ENCODE measurements at places on chromosomes 1 and 21.

- DNase-seq, result no peak
Measured at GRCh38 chr1:93015590-93015989, 54.3 kb upstream of the DIPK1A start.

DNA sequence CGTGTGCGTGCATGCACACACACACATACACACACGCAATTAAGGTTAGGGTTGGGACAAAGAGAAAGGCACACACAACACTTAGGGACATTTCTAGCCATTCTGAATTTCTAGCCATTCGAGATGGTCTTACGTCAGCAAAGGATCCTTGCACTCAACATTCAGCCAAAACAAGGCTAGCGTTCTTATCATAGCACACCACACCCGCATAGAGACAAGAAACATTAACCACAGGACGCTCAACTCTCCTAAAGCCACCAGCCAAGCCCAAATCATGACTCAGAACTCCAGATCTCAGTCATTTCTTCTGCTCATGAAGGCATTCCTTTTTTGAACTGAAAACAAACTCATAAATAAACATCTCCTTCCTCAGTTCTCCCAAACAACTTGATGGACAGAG is 106.8 kb downstream of the LMO4 start:
- DNase-seq, result no peak

- no peak for DNase-seq
Measured at GRCh38 chr1:210726621-210727020, 397.9 kb downstream of the HHAT start.

DNA sequence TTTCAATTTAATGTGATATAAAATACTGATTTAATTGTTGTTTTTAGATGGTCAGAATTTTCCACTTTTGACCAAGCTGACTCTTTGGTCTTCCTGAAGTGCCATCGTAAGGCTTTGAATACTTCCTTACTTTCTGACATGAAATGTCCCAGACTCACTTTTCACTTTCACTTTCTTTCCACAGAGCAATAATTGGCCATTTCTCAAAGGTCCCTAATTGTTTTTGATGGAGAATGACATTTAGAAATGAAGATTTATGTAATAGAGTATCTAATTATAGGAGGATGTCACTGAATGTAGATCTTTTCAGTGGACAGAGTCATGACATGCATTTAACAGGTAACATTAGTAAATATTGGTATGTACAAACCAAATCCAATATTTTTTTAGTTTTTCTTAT is 1141.6 kb downstream of the KCNT2 start:
- no peak for DNase-seq

DNA sequence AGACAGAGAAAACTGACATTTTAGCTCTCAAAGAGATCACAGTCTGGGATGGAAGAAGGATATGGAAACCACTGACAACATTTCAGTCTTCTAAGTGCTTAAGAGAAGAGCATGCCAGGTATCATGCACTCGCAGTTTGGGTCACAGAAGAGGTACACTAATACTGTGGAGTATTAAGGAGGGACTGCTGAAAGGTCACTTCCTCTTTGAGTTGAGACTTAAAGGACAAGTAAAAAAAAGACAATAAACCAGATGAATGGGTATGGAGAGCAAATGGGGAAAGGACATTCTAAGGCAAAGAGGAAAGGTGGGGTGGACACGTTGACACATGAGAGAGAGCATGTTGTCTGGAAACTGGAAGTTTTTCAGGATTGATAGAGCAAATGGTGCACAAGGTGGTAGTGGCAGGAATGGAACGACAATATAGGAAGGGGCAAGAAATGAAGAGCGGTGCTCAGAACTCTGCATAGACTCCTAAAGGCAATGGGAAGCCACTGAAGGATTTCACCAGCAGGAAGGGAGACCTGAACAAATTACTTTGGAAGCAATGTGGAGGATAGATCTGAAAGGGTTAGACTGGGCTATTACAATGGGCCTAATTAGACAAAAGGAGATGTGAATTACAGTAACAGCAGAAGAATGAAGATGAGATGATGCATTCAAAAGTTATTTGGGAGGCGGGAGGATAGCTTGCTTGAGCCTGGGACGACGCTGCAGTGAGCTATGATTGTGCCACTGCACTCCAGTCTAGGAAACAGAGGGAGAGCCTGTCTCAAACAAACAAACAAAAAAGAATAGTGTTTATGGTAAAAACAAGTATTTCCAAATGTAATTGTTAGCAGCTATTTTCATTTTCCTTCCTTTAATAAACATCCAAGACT is 11.1 kb downstream of the DIPK1A start:
- DNase-seq, result no peak

DNA sequence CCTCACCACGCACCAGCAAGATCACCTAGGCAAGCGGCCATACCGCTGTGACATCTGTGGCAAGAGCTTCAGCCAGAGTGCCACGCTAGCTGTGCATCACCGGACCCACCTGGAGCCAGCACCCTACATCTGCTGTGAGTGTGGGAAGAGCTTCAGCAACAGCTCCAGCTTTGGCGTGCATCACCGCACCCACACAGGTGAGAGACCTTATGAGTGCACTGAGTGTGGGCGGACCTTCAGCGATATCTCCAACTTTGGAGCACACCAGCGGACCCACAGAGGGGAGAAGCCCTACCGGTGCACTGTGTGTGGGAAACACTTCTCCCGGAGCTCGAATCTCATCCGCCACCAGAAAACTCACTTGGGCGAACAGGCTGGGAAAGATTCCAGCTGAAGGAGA is 5.0 kb downstream of the ZNF691 start:
- no peak for DNase-seq

DNA sequence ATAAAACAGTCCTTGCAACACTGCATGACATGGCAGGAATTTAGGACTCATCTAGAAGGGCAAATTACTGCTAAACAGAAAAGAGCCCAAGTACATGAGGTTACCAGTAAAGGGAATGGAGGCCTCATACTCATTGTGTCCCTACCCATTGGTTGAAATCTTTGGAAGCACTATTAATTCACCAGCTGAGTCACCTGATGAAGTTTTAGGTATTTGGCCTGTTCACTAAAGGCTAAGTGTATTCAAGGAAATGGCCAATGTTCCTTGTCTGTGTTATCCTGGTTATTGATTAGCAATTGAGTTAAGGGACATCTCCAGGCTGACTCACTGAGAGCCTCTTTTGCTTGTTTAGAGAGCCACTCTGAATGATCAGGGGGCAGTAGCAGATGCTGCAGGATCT is 188.4 kb downstream of the ZZZ3 start:
- no peak for DNase-seq

DNA sequence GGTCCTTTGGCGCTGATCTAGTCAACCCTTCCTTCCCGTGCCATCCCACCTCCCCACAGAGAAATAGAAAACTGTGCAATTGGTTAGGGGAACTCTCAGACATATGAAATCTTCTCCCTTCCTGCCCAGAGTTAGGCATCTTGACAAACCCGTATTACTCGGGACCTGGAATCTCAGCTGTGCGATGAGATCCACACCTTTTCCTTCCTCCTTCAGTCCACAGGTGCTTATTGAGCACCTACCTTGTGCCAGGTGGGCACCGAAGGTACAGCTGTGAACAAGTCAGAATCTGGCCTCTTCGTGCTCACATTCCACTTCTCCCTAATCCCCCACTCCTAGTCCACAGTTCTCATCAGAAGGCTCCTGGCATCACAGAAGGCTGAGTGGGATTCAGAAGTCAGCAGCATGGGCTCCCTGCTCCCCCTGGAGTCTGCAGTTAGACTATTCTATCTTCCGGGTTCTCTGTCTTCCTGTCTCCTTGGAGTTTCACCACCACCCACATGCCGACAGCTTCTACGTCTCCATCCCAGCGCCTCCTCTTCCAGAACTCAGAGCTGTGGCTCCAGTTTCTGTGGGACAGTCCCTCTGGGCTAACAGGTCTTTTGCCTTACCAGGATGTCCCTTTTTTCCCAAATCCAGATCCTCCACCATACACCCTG is 23.0 kb downstream of the KNCN start:
- no peak for DNase-seq

DNA sequence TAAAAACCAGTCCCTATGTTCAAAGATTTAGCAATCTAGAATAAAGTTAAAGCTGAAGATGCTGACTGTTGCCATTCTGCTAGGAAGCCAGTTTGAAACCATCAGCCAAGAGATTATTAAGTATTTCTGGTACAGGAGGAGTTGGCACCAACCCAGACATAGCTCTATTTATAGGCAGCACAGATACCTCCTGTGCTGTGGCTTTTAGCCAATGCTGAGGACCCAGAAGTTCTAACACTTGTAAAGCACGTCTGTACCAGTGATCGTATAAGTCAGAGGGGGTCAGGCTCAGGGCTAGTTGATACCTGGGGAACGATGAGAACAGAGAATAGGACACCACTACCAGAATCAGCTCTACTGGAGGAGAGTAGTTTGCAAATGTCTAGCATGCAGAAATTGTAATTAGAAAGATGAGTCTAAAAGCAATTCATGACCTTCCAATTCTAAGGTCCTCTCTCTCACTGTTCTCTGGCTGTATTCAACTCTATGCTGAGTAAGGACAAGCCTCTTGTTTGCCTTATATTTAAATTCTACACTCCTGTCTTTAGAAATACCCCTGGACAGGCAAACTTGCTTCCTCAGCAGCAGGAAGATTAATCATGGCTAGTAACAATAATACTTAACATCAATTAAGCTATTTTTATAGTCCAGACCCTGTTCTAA is 96.8 kb upstream of the PALMD start:
- DNase-seq, result no peak

DNA sequence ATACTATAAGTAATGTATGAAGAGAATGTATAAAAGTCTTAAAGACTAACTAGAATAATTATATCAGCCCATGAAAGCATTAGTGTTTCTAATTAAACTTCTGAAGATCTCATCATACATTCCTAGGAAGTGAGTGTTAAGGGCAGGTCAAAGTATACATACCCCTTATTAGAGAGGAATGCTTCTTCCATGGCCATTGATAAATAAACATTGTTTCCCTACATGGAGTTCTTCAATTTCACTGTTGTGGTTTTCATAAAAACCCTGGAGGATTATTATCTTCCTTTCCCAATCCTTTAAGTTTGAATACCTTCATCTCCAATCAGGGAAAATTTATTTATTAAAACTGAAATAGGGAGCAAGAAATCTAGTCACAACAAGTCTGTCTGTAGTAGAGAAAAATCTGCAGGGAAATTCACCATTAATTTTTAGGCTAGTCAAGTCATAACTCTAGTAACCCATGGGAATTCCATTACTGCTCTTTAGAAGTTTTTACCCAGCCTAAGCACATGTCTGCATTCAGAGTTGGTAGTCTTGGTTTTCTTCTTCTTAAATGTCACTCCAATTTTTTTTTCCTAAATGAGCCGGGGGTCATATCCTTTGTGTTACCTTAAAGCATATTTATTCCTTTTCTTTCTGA is 147.0 kb downstream of the TNFSF18 start:
- no peak for DNase-seq

DNA sequence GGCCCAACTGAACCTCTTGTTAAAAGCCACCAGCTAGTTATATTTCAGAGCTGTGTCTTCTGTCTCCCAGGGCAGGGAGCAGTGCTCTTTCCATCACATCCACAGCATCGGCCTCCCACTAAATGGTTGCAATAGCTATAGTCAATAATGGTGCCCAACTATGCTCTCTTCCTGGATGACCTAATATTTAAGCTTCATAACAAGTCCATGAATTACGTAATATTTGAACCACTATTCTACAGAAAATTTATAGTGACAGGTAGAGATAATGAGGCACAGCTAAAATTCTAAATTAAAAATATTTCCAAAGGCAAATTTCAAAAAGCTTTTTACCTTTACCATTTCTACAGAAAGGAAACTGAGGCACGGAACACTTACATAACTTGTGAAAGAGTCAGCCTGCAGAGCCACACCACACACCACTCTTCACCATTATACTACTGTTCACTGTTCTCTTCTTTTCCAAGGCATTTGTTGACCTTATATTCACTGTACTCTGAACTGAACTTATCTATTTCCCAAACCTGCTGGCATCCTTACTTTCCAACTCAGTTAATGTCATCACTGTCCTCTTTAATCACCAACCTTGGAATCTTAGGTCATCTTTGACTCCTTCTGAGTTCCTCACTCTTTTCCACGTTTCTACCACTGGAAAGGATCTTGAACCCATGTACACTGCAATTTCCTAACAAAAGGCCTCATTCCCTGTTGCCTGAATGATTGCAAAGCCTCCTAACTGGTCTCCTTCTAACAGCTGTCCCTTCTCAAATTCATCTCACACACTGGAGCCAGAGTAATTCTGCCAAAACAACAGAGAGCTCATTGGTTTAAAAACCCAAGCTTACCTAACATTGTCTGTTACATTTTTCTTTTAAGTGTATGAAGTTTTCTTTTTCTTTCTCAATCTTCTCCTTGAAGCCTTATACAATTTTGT is 85.5 kb downstream of the DDAH1 start:
- no peak for DNase-seq

DNA sequence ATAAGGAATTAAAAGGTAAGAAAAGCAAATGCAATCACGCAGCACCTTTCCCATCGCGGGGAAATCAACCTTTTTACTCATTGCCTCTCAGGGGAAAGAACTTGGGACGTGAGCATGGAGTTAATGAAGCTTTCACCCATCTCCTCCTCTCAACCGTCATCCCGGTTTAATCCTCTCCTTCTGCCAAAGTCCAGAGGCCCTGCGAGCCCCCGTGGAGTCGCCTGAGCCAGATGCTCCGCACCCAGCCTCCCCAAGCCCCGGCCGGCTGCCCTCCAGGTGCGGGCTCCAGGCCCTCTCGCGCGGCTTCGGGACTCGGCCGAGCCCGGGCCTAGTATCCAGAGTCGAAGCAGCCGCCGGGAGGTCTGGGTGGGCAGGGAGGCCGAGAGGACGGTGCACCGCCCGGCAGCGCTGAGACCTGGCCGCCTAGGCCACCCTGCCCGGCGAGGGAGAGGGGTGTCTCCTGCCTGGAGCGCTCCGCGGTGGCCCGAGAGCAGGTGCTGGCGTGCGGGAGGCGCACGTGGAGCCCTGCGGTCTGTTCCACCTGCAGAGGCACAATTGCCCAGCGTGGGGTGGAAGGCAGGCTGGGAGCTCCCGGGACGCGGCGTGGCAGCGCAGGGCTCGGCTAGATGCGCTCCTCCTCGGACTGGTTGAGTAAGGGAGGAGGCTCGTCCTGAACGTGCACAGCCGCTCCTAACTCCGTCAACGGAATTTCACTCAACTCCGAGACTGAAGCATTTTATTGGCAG is 218.5 kb downstream of the SDCCAG8 start:
- DNase-seq, result no peak

- DNase-seq, result no peak
Measured at GRCh38 chr1:240090957-240091600, 604 bp upstream of the FMN2 start.
